ENCODE measurements at places on chromosomes 6 and 20. TPM values are rescaled to one million over a fixed set of nuclear protein-coding genes. Genes with fewer than 3 reads are reported as not detected.

DNA sequence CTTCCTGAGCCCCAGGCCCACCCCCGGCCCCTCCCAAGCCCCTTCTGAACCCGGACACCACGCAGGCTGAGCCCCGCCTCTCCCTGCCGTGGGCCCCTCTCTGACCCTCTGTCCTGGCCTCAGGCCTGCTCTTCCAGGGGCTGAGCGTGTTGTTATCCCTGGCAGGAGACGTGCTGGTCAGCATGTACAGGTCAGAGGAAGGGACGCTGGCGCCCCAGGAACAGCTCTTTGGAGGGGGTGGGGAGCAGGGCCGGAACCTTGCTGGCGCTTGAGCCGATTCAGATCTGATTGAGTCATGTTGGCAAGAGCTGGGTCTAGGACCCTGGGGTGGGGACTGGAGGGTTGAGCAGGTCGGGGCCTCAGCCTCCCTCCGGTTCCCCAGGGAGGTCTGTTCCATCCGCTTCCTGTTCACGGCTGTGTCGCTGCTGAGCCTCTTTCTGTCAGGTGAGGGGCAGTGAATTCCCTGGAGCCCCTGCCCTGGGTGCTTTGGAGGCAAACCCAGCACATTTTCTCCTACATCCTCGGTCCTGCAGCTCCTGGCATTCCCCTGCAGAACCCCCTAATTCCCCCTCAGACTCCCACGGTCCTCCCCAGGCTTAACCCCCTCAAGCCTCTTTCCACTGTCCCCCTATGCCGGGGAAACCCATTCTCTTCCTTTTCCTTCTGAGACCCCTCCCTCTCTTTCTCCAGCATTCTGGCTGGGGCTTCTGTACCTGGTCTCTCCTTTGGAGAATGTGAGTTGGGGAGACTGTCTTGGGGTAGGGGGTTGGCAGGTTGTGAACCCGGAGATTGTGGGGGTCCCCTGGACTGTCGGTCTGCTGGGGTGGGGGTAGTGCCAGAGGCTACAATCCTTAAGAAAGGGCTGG lies 2.0 kb downstream of the SPAG4 start:
- DNase-seq = peak; percentile 69
- H3K4me3 ChIP-seq = peak overlapping the region; percentile 86
- H3K27me3 ChIP-seq = no peaks in the 10 kb centered on the region
- no peaks in the 10 kb centered on the region for H3K36me3 ChIP-seq
- peaks cover 67% of the 10 kb centered on the region for H3K4me1 ChIP-seq

DNA sequence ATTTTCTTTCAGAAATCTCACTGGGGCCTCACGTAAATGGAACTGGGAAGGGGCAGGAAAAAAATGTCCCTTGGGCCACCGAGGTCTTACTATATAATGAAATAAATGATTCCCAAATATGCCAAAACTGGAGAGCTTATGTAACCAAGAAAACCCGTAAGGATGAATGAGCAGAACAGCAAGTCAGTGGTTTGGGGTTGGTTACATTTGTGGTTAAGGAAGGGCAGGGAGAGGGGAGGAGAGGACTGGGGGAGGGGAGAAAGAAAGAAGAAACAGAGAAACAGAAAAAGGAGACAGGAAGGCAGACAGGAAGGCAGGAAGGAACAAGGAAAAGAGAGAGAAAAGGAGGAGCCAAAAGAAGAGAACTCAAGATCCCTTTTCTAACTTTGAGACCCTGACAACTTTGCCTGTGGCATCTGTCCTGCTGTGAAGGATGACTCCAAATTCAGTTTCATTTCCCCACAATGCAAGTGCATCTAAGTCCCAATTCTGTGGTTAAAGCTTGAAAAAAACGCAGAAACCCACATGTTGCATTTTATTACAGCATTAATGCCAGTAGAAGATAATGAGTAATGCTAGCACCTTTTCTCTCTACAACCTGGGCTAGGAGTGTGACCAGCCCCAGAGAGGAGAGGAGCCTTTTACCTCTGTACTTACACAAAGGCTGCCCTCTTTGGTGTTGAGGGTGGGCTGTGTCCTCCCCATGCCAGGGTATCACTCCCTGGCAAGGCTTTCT lies 10.8 kb upstream of the ARMC2 start:
- H3K36me3 ChIP-seq = no peaks in the 10 kb centered on the region
- peak overlapping the region; percentile 75 for H3K27ac ChIP-seq
- H3K4me1 ChIP-seq = peaks cover 20% of the 10 kb centered on the region
- DNase-seq = no peak
- H3K4me3 ChIP-seq = peak overlapping the region; percentile 25
- peaks cover 26% of the 10 kb centered on the region for H3K27me3 ChIP-seq

GRCh38 chr6:135633573-135633972 lies 136.0 kb upstream of the AHI1 start:
- H3K4me1 ChIP-seq = peaks cover 38% of the 10 kb centered on the region
- H3K27me3 ChIP-seq = peaks cover 23% of the 10 kb centered on the region
- no peaks in the 10 kb centered on the region for H3K36me3 ChIP-seq
- DNase-seq = no peak
- H3K27ac ChIP-seq = no peak overlapping the region

Gene HTR1E
- total RNA-seq = not detected

DNA sequence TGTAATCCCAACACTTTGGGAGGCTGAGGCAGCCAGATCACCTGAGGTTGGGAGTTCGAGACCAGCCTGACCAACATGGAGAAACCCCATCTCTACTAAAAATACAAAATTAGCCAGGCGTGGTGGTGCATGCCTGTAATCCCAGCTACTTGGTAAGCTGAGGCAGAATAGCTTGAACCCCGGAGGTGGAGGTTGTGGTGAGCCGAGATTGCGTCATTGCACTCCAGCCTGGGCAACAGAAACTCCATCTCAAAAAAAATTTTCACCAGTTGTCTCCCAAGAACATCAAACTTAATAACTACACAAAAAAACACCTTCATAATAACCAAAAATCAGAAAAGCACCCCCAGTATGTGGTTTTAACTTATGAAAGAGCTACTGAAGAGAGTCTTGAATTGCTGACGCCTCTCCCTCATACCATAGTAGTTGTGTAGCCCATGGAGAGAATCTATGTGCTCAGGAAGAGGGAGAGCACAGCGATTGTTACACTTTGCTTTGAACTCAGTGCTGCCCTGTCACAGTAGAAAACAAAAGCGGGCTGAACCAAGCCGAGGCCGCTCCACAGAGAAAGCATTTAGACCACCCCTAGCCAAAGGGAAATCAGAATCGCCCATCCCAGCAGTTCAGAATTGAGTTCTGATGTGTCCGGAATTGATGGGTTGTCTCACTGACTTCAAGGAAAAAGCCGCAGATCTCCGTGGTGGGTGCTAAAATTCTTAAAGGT lies 42.0 kb upstream of the GMPR start:
- H3K27me3 ChIP-seq = peaks cover 39% of the 10 kb centered on the region
- no peak overlapping the region for H3K4me3 ChIP-seq
- no peaks in the 10 kb centered on the region for H3K36me3 ChIP-seq
- DNase-seq = no peak
- H3K27ac ChIP-seq = no peak overlapping the region

Gene TDRD6
- total RNA-seq = not detected

- DNase-seq = no peak
- no peaks in the 10 kb centered on the region for H3K4me1 ChIP-seq
- no peaks in the 10 kb centered on the region for H3K36me3 ChIP-seq
- no peaks in the 10 kb centered on the region for H3K27me3 ChIP-seq
- H3K4me3 ChIP-seq = no peak overlapping the region
- no peak overlapping the region for H3K27ac ChIP-seq
Observed at GRCh38 chr20:48198929-48199451, 413.7 kb upstream of the SULF2 start.

Gene CCR6
- 1.2 TPM for total RNA-seq

DNA sequence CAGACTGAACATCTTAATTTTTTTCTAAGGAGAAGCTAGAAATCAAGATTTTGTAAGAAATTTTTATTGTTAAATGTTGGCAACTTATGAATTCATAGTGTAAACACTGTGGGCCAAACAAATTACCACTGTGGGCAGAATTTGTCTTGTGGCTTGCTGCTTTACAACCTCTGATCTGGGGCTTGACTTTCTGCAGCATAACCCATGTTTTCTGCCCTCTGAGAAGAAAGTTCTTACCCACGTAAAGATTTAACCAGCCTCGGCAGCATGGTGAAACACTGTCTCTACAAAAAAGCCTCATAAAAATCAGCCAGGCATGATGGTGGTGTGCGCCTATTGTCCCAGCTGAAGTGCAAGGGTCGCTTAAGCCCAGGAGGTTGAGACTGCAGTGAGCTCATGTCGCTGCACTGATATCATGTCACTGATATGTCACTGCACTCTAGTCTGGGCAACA lies 12.9 kb downstream of the ITCH start:
- DNase-seq = no peak
- H3K27ac ChIP-seq = no peak overlapping the region
- H3K27me3 ChIP-seq = no peaks in the 10 kb centered on the region
- peaks cover 24% of the 10 kb centered on the region for H3K4me1 ChIP-seq
- H3K36me3 ChIP-seq = peaks cover 2% of the 10 kb centered on the region

- no peaks in the 10 kb centered on the region for H3K27me3 ChIP-seq
- no peaks in the 10 kb centered on the region for H3K36me3 ChIP-seq
- no peak overlapping the region for H3K4me3 ChIP-seq
Observed at GRCh38 chr20:9442858-9443257, 71.5 kb upstream of the LAMP5 start.

Gene PLN
- not detected for total RNA-seq
